ENCODE measurements at places on chromosomes 13 and 19.

- DNase-seq = no peak
Measured at GRCh38 chr19:35350591-35350990, 2.9 kb downstream of the FFAR1 start.

- no peak for DNase-seq
Measured at GRCh38 chr13:109451726-109452125, 334.7 kb downstream of the IRS2 start.

DNA sequence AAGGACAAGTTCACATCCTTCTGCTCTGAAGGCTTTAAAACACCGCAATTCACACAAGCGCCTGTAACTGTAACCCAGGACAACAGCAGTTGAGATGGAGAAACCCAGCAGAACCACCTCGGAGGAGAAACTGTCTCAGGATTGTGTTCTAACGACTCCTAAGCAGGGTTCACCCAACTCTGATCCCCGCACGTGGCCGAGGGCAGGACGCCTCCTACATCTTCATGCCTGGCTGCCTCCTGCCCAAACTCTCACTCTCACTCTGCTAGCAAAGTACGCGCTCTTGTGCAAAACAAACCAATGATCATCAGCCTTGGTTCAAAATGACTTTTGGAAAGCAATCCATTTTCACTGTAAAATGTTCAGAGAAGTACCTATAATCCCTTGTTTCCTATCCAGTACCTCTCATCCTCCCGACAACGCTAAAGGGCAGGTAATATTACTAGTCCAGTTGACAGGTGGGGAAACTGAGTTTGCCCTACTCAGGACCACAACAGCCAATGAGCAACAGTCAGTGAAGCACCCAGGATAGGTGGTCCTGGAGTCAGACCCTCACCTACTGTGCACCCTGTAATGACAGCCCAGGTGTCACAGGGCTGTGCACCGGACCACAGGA lies 25.6 kb downstream of the EPS15L1 start:
- DNase-seq = no peak

- no peak for DNase-seq
Measured at GRCh38 chr13:106241974-106242953, 293.2 kb downstream of the EFNB2 start.

- DNase-seq = no peak
Measured at GRCh38 chr13:49082653-49083536, 107.2 kb downstream of the FNDC3A start.

- no peak for DNase-seq
Measured at GRCh38 chr13:31072041-31072440, 89.7 kb downstream of the HSPH1 start.

DNA sequence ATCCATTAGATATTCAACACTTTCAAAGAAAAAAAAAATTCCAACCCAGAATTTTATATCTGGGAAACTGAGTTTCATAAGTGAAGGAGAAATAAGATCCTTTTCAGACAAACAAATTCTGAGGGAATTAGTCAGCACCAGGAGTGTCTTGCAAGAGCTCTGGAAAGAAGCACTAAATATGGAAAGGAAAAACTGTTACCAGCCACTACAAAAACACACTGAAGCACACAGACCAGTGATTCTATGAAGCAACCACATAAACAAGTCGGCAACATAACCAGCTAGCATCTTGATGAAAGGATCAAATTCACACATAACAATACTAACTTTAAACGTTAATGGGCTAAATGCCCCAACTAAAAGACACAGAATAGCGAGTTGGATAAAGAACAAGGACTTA lies 368.4 kb upstream of the MIR17HG start:
- no peak for DNase-seq

DNA sequence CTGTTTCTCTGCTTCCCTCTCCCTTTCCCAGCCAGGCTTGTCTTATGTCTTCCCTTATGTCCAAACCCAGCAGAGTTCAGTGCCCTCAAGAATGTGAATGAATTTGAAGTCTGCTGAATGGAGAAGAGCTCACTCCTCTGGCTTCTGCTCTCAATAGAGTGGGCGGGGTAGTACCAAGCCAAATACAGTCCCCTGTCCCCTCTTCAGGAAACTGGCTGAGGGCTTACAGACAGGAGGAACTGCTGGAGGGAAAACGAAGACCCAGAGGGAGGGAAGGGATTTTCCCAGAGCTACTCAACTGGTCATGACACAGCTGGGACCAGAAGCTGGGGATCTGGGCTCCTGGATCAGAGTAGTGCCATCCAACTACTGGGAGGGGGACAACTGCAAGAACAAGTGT lies 32.9 kb upstream of the POU2F2 start:
- no peak for DNase-seq

GRCh38 chr13:107865643-107866031 lies 349.7 kb downstream of the LIG4 start:
- no peak for DNase-seq

DNA sequence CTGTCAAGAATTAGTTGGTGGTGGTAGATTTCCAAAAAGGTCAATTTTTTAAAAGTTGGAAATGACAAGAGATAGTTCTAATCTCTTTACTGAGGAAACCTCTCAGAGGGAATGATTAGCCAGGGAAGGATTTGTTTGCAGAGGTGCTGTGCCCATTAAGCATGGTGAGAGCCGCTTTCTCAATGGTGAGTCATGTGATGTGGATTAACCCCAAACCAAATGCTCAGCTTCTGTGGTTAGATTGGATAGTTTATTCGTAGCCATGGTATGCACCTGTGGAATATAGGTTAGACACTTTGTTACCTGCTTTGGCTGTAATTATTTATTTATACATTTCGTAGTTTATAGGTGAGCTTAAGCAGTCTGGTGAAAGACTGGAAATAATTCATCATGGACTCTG lies 7.1 kb downstream of the HNRNPM start:
- no peak for DNase-seq

- DNase-seq = peak; percentile 15
Measured at GRCh38 chr19:55633861-55634260, 6.9 kb upstream of the ZNF580 start.

DNA sequence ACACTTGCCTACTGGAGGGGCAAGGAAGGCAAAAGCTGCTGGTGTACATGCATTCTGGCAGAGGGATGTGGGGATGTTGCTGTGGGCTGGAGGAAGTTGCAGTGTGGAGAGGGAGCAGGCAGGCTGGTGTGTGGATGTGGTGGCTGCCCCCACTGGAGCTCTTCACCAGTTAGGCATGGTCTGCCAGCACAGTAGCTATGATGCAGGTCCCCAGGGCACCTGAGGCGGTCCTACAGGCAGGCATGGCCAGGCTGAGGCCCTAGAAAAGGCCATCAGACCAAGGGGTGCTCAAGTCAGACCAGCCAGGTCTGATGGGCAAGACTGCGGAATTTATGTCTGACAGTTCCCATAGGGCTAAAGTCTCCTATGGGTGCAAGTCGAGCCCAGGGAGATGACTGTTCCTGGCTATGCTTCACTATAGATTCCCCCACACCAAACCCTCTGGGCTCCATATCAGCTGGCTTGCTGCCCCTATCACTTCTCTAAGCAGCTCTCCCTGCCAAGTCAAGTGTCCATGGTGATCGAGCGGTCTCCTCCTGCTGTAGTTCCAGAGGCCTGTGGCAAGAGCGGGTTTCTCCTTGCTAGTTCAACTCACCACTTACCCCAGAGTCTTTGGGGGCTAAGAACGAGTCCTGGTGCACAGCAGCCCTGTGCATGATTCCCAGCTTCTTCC lies 473.1 kb downstream of the TDRD3 start:
- no peak for DNase-seq

DNA sequence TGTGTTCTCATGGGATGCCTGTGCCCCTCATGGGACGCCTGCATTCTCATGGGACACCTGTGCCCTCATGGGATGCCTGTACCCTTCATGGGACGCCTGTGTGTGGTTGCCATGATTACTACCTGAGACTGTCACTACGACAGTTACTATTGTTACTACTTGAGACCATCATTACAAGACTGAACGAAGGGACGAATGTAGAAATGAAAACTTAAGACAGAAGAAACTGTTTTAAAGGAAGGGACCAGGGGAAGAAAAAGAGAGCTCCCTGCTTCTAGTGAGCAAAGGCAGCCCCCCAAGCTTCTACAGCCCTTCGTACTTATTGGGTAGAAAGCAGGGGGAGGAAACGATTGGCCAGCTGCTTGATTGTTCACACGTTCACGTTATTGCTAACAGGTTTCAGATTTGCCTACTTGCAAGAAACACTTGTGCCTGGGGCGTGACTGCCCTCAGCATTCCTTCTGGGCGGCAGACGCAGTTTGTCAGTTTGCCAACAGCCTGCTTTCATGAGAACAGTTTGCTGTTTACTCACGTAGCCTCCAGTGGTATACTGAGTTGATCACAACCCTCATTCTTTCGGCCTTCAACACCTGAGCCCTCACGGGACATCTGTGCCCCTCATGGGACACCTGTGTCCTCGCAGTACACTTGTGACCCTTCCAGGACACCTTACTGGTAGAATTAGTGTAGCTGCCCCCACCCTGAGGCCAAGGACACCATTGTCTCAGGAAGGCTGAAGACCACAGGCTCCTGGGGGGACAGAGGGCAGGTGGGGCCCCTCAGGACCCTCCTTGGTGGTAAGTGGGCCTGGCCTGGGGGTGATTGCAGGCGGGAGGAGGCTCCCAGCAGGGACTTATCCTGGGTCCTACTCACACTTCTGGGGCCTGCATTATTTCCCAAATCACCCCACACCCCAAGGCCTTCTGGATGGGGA lies 2.5 kb upstream of the S1PR4 start:
- no peak for DNase-seq

DNA sequence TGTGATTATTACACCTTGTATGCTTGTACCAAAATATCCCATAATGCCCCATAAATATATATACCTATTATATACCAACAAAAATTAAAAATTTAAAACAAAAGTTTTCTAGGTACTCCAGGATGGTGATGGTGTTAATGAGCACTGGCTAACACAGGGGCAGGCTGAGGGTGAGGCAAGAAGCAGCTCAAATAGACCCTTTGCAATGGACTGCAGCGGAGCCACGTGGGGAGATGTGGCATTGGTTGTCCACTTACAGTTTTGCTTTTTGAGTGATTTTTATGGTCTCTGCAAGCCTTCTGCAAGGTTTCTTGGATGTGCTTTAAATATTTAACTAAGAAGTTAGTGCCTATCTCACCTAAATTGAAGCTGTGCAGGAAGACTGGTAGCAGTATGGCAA lies 132.9 kb downstream of the RAP2A start:
- DNase-seq = no peak

GRCh38 chr13:100512422-100512821 lies 76.2 kb downstream of the GGACT start:
- no peak for DNase-seq

DNA sequence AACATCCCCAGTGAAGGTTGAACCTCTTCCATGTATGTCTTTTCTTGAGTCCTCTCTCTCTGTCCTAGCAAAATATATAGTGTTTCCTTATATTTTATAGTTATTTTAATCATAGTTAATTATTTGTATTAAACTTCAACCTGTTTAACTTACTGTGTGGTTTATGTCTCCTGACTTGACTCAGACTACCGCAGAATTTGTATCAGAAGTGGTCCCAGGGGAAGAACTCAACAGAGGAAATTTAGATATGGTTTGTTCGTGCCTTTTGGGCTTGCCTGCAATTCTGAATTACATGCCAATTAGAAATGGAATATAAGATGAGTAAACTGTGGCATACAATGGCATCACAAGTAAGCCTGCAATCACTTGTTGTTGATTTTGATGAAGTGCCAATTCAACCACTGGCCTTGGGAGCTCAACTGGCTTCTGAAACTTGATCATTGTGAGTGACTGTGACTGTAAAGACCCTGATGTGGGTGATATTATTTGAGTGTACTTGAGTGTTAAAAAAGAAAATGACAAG lies 1459.5 kb upstream of the PCDH20 start:
- DNase-seq = no peak

DNA sequence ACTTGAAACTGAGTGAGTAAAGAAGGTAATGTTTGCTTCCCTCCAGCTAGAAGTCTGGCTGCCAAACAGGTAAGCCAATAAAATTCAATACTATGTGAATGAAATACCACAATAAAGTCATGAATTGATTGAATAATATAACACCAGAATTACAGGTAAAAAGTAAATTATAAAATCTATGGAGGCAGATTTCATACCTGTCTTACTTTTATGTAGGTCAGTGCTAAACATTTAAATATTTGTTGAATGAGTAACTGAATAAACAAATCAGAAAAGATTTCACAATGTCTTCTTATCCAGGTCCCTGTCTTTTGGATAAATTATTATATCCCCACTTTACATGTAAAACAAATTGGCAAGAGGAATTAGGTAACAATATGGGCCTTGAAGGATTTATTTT lies 62.7 kb downstream of the MICU2 start:
- DNase-seq = no peak

- DNase-seq = no peak
Measured at GRCh38 chr13:35256459-35257148, 219.9 kb downstream of the MAB21L1 start.

DNA sequence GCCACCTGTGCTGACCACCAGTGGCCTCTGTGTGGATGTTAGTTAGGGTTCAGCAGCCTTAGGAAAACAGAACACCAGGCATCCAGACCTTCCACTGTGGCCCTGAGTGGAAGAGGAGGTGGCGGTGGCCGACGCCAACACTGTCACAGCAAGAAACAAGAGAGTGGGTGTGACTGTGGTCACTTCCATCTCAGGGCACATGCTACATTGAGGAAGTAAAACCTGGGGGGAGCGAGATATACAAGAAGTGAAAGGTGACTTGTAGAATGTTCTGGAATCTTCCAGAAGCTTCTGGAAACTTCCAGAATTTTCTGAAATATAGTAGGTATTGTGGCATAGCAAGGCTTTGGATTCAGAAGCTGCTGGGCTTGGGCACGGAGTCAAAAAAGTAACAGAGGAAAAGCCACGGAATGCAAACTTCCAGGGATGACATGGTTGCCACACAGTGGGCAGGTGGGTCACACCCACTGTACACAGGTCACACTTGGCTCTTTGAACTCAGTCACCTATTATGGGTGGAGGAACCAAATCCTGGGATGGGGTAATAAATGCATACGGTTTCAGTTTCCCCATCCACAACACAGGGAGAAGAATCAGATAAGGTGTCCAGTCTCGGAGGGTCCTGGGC lies 24.3 kb downstream of the GNG7 start:
- no peak for DNase-seq

DNA sequence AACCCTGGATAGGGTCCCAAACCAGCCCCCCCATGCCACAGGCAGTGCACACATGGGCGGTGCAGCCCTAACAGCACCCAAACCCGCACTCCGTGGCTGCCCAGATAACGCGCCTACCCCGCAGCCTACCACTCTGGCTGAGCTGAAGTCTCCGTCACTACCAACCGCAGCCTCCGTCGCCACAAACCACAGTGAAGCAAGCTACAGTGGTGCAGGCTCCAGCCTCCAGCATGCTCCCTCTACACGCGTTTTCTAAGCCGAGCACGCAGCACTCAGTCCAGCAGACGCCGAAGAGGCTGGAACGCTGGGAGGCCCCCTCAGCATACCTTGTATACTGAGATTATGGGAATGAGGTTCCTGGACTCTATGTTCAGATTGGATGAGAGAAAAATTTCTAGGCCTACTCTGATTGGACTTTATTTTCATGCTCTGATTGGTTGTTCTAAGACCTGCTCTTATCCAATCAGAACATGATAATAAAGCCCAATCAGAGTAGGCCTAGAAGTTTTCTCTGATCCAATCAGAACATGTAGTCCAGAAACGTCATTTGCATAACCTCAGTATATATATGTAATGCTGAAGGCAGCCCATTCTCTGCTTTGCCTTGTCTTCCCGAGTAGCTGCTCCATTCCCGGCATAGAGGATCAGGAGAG lies 56.7 kb upstream of the C1QTNF9B start:
- DNase-seq = no peak

- no peak for DNase-seq
Measured at GRCh38 chr13:79581870-79582315, 100.9 kb downstream of the NDFIP2 start.

- no peak for DNase-seq
Measured at GRCh38 chr19:18620311-18620710, 7.6 kb downstream of the TMEM59L start.

GRCh38 chr19:41646589-41647204 lies 19.8 kb upstream of the CEACAM4 start:
- DNase-seq = peak; percentile 16
